ENCODE measurements at places on chromosomes 2 and 18. TPM values are rescaled to one million over a fixed set of nuclear protein-coding genes. Genes with fewer than 3 reads are reported as not detected.

ITPRIPL1 gene
- 14.1 TPM for total RNA-seq

COX7A2L gene
- 59.1 TPM for total RNA-seq

RAB27B gene
- 23.0 TPM for total RNA-seq

GRCh38 chr2:70641263-70641784 lies 87.7 kb upstream of the TGFA start:
- no peak for DNase-seq

- DNase-seq = no peak
Measured at GRCh38 chr18:3645384-3646156, 195.6 kb downstream of the TGIF1 start.

DNA sequence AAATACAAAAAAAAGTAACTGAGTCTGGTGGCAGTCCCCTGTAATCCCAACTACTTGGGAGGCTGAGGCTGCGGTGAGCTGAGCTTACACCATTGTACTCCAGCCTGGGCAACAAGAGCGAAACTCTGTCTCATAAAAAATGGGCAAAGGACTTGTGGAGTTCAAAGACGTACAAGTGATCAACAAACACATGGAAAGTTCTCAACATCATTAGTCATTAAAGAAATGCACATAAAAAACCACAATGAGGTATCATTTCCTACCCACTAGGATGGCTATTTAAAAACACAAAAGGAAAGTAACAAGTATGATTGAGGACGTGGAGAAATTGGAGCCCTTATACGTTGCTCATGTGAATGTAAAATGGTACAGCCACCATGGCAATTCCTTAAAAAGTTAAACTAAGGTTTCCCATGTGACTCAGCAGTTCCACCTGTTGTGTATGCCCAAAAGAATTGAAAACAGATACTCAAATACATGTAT lies 52.3 kb downstream of the RAB10 start:
- DNase-seq = no peak

GRCh38 chr2:214674278-214674677 lies 135.2 kb downstream of the BARD1 start:
- no peak for DNase-seq

DNA sequence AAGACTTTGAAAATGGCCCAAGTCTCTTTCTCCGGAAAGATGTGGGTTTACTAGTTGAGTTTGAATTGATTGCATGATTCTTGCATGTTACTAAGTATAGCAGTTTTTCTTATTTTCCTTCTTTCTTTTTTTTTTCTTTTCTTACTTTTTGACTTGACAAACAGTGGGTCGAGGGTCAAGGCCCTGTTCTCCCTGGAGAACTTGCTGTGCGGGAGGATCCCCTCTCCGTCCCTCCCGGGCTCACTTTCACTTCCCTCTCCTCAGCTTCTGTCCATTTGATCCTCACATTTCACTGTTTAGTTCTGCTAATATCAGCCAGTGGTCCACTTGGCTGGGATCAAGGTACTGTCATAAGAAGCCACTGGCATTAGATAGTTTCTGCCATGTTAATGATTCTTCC lies 767.4 kb downstream of the TDRD15 start:
- no peak for DNase-seq

- DNase-seq = no peak
Measured at GRCh38 chr2:191866675-191867506, 20.0 kb upstream of the CAVIN2 start.
